Cortex of kidney (tissue), 1 donor: ENCODE measurements at places on chromosomes 12 and 14.

- no peak for DNase-seq
Measured at GRCh38 chr12:127928615-127929571, 338.1 kb upstream of the TMEM132C start.

DNA sequence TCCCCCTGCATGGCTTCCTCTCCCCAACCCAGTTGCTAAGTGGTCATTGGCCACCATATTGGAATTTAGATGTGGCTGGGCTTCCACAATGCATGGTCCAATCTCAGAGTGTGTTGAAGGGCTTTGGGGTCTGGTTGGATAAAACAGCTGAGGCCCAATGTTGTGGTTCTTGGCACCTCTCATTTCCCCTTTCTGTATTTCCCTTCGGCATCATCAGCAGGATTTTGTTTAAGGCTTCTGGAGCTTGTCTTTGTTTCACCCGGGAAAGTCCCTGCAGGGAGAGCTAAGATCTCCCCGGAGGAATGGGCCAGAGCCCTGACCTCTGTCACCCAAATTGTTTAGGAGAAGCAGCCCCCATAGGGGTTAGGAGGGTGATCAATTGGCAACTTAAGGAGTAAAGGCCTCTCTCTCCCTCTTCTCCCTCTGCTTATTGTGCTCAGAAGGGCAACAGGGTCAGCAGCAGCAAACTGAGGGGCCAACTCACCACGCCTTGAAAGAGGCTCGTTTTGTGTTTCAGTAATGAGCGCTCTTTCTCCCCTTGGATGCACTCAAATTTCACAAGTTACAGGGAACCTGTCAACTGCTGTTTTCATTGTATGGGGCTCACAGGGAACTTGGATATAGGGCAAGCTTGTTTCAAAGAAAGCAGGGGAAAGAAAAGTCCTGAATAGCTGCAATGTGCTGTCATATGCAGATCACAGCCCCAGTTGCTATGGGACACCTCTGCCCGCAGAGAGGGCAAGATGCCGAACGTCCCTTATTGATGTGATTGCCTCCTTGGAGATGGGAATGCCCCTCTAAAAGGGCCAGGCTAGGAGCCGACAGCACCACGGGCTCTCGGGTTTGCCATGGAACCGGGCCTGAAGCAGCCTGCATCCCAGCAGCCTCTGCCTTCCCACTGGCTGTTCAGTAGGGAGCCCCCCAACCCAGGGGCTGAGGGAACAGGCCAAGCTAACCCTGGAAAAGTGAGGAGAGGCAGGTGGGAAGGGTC is 223.7 kb downstream of the ZFP36L1 start:
- DNase-seq: no peak

DNA sequence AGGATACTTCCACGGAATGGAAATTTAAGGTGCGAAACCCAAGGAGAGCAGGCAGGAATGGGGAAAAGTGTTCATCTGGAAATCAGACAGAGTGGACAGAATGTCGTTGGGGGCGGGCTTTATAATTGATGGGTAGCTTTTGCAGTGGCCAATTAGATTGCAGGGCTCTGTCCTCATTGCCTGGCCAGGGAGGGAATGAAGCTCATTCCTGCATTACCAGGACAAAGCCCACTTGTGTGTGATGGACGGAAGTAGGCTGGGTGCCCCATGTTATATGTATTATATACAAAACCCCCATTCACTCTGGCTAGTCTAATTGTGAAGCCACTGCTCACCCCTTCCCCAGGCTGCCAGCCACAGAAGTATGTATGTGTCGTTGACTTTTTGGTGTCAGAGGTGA is 23.6 kb downstream of the ZNF664 start:
- DNase-seq: no peak

- no peak for DNase-seq
Measured at GRCh38 chr12:44930972-44931600, 55.0 kb upstream of the NELL2 start.

GRCh38 chr14:103258211-103258610 is 75.8 kb upstream of the EIF5 start:
- DNase-seq: no peak

DNA sequence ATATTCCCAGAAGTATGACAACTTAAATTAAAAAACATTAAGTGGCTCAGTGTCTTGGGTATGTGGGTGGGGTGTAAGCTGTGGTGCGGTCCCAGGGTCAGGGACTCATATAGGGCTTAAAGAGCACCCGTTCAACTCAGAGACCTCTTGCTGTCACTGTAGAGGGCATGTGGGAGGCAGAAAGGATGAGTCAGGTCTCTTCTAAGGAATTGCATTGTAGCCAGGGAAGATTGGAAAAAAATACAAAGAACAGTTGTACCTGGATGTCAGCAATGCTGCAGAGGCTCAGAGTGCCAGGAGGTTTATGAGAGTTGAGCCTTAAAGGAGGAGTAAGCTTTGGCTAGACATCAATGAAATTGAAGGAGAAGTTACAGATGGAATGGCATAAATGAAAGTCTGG is 104.1 kb downstream of the MYRFL start:
- no peak for DNase-seq

- DNase-seq: no peak
Measured at GRCh38 chr12:7751394-7751793, 4.2 kb upstream of the CLEC4C start.
